G401 (cell line): ENCODE measurements at places on chromosomes 12 and 14. TPM values are rescaled to one million over a fixed set of nuclear protein-coding genes. Genes with fewer than 3 reads are reported as not detected.
A peak's percentile ranks its signal among the peaks of the same experiment; 100 is the strongest.

GRCh38 chr12:20653871-20654270, 41.3 kb upstream of the SLCO1C1 start:
- no peak for DNase-seq

GRCh38 chr12:66851134-66851533, 172.3 kb upstream of the GRIP1 start:
- DNase-seq = no peak

- DNase-seq = no peak
These were observed 2.7 kb downstream of the SRSF5 start for GRCh38 chr14:69769623-69770022.

- DNase-seq = peak; percentile 90
These were observed 18.9 kb downstream of the SYNE3 start for GRCh38 chr14:95497561-95498011.

DNA sequence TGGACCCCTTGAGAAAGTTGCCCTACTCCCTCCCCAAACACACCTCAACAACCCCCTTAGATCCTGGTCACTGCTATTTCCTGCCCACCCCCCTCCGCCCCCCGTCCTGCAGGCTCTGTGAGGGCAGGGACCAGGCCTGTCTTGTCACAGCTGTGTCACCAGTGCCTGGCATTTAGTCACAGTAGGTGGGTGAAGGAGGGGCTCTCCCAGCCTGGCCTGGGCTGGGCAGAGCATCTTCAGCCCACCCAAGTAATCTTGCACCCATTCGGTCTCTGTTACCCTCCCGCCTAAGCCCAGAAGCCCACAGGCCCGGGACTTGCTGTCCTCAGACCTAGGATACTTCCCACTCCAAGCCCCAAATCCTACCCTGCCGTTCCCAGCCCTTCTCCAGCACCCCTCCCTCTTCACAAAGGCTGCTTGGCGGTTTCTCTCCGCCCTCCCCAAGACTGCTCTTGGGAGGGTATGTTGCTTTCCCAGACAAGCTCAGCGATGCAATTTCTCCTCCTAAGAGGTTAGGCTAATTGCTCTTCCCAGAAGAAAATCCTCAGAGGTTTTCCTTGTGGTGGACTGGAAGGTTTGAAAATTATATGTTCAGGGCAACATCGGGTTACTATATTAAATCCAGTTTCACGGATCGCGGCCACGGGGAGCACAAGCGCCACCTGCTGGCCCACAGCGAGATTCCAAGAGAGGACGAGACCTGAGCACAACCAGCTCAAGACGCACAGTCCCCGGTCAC, 50.8 kb upstream of the ZFP36L1 start:
- DNase-seq = peak; percentile 70

The SOCS2 gene
- total RNA-seq = not detected in 2 replicates

The SLC39A5 gene
- total RNA-seq = not detected in 2 replicates

The BICDL1 gene
- 13.5 and 14.2 TPM in 2 replicates for total RNA-seq

The R3HDM2 gene
- 6.3 and 8.9 TPM in 2 replicates for total RNA-seq
